NCI-H187 treated with DMSO at 0.1 percent for 48 hours (cell line): ENCODE measurements at places on chromosomes 7 and 10.

DNA sequence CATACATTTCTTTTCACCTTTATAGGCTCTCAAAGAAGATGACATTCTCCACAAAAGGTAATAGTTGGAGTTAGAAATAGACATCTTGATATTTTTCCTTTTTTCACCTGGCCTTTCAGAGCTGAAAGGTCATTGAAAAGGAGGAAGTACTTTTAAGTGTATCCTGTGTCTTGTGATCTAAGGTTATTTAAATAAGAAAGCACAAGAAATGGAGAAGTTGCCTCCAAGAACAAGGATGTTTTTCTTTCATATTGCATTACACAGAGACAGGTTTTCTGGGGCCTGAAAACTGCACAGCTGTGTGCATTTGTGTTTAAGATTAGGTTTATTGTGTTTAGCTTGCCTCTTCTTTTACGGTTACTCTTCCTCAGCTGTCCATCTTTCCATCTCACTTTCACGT, 103.4 kb upstream of the SEMA3D start:
- DNase-seq = no peak

DNA sequence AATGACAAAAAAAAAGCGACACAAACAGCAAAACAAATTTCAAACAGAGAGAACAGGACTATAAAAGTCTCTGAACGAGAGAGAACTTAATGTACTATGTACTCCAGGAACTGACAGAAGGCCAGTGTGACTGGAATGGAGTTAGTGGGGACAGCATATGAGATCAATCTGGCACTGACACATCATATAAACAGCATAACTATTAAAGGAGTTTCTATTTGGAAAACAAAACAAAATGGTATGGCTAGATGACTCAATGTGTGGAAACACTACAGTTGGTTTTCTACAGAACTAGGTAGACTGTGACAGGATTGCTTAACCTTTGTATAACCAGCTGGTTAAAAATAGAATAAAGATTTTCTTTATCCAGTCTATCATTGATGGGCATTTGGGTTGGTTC, 232.9 kb upstream of the KAT6B start:
- no peak for DNase-seq

DNA sequence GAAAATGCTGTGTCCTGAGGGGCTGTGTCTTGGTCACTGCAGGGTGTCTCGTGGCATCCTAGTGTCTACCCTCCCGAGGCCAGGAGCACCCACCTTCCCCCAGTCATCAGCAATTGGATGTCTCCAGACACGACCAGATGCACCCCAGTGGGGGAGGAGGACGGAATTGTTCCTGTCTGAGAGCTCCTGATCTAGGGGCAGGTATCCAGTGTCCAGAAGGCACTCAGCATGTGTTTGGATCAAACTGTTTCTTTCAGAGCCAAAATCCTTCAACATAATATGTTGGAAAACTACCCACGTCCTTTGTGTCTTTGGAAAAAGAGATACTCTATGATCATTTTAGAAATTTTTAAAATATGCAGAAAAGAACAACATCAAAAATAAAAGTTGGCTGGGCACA, 16.9 kb downstream of the PRKRIP1 start:
- no peak for DNase-seq

DNA sequence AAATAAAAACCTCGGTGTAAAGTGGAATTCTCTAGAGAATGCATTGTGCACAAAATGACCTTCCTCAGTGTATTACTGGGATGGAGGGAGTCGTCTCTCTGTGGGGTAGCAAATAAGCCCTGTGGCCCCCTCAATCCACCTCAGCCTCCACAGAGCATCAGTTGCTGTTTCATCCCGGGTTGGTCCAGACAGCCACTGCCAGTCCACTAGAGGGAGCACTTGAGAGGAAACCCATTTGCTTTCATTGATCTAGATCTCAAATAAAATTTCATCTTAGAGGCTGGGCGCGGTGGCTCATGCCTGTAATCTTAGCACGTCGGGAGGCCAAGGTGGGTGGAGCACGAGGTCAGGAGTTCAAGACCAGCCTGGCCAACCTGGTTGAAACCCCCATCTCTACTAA, 1128.7 kb downstream of the CNTNAP2 start:
- DNase-seq = peak; percentile 41

DNA sequence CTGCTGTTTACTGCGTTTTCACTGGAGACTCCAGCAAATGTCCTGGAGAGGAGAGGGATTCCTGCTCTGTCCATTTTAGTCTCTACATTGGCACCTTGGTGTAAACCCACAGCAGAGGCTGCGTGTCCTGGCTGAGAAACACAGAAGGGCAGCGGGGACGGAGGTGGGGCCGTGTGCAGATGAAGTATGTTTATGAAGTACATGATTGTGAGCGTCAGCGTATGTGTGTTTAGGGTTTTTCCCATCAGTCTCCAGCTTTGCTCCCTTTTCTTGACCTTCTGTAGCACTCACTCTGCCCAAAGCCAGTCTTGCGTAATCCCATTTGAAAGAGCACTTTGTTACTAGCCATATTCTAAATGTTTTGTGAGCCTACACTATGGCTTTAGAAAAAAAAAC, 750.7 kb upstream of the SORCS1 start:
- DNase-seq = no peak

- no peak for DNase-seq
Observed at GRCh38 chr10:94137747-94138146, 144.0 kb downstream of the PLCE1 start.

- DNase-seq = no peak
Observed at GRCh38 chr10:130189608-130190054, 53.4 kb downstream of the GLRX3 start.
